ENCODE measurements at places on chromosomes 16 and 17. TPM values are rescaled to one million over a fixed set of nuclear protein-coding genes. Genes with fewer than 3 reads are reported as not detected.

KRTAP9-4 gene
- not detected for total RNA-seq

FBXW10 gene
- 1.7 TPM for total RNA-seq

PIMREG gene
- 53.2 TPM for total RNA-seq

TNP2 gene
- not detected for total RNA-seq

NPB gene
- total RNA-seq, result 0.51 TPM

TEX14 gene
- total RNA-seq, result 0.11 TPM

MYADML2 gene
- total RNA-seq, result not detected

CHD9 gene
- total RNA-seq, result 17.6 TPM

SUPT6H gene
- 75.2 TPM for total RNA-seq

TK1 gene
- total RNA-seq, result 244 TPM

ANKRD40 gene
- total RNA-seq, result 49.4 TPM

EVPLL gene
- total RNA-seq, result not detected

GALK1 gene
- 70.0 TPM for total RNA-seq

CWC25 gene
- 21.7 TPM for total RNA-seq

OR3A2 gene
- total RNA-seq, result not detected

HSD3B7 gene
- total RNA-seq, result 14.8 TPM

KIF2B gene
- total RNA-seq, result not detected

LITAFD gene
- not detected for total RNA-seq

SPSB3 gene
- total RNA-seq, result 15.2 TPM

CDRT15 gene
- total RNA-seq, result not detected

KAT2A gene
- total RNA-seq, result 51.3 TPM

SLC35G6 gene
- not detected for total RNA-seq

GINS3 gene
- 21.8 TPM for total RNA-seq

MARCHF10 gene
- 1.5 TPM for total RNA-seq

MXRA7 gene
- 58.7 TPM for total RNA-seq

MPV17L gene
- total RNA-seq, result 4.4 TPM

CFAP97D1 gene
- not detected for total RNA-seq

SSTR5 gene
- total RNA-seq, result 0.37 TPM

ZNF207 gene
- 244 TPM for total RNA-seq

OR1A1 gene
- total RNA-seq, result not detected

ADAD2 gene
- total RNA-seq, result not detected

ZNF747 gene
- total RNA-seq, result 4.5 TPM

ZNF598 gene
- total RNA-seq, result 60.7 TPM

TBX21 gene
- total RNA-seq, result 0.09 TPM

PMP22 gene
- total RNA-seq, result 255 TPM

FGF11 gene
- total RNA-seq, result 1.1 TPM

PLLP gene
- 1.3 TPM for total RNA-seq

C16orf54 gene
- not detected for total RNA-seq

ADAP2 gene
- total RNA-seq, result 2.5 TPM

MYH2 gene
- total RNA-seq, result not detected

HID1 gene
- 8.8 TPM for total RNA-seq

CLDN7 gene
- 0.97 TPM for total RNA-seq

RBFOX1 gene
- total RNA-seq, result not detected

WSCD1 gene
- 3.4 TPM for total RNA-seq

KRT28 gene
- total RNA-seq, result not detected

B9D1 gene
- 50.0 TPM for total RNA-seq

CACNG4 gene
- total RNA-seq, result 11.8 TPM

FOXF1 gene
- not detected for total RNA-seq

TPSD1 gene
- not detected for total RNA-seq

CDH13 gene
- not detected for total RNA-seq

PSMC3IP gene
- total RNA-seq, result 42.2 TPM

SMIM36 gene
- total RNA-seq, result not detected

Measured in A549 treated with CORT108297 at 1 μM for 4 hours (cell line).